ENCODE measurements at places on chromosomes 3 and 15.

- DNase-seq = no peak
Observed at GRCh38 chr3:88574146-88574545, 424.4 kb downstream of the C3orf38 start.

DNA sequence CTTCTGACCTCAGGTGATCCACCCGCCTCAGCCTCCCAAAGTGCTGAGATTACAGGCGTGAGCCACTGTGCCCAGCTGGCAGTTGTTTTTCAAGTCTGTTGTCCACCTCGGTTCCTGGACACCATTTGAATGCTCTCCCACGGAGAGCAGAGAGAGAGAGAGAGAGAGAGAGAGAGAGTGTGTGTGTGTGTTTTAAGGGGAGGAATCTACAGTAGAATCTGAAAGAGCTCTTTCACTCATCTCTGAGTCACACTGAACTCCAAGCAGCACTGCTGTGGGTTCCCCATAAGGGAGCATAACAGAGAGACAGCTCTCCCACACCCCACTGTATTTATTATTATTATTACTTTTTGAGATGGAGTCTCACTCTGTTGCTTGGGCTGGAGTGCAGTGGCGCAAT, 156.6 kb downstream of the RPLP1 start:
- no peak for DNase-seq

DNA sequence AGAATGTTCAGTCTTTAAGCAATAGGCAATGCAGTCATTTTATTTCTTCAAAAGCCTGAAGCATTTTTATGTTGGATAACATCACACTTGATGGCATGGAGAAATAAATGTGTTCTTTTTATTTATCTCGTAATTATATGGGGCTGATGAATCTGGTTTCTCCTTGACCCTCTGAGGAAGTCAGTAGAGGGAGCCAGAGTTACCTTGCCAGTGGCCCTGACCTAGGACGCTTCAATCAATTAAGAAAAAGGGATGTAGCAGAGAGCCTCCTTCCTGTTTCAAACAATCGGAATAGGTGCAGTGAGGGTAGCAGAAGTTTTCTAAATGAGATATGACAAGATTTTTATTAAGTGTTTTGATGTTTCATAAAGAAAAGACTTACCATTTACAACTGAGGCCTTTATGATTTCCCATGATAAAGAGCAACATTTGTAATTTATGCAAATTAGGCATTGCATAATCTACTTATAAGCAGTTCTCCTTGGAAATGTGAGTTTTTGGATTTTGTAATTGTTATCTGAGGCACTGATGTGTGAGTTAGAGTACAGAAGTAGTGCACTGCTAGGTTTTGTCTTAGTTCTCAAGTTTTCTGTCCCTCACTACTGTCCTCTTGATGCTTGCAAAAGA, 129.1 kb downstream of the RAP2B start:
- no peak for DNase-seq

GRCh38 chr3:153785901-153786300, 335.3 kb upstream of the ARHGEF26 start:
- DNase-seq = no peak

DNA sequence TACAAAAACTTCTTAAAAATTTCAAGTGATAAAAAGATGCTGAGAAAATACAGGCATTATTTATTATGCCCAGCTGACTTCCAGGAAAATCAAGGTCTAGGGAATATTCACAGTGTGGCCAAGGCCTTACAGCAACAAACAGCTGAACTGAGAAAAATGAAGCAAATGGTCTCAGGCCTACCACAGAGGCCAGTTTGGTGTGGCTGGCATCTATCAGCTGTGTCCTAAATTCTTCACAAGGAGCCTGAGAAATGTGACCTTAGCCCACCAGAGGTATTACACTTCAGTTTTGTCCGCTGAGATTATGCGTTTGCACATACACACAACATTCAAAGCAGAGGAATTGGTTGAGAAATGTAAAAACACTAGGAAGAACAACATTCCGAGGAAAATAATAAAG, 77.4 kb downstream of the ANP32A start:
- no peak for DNase-seq

DNA sequence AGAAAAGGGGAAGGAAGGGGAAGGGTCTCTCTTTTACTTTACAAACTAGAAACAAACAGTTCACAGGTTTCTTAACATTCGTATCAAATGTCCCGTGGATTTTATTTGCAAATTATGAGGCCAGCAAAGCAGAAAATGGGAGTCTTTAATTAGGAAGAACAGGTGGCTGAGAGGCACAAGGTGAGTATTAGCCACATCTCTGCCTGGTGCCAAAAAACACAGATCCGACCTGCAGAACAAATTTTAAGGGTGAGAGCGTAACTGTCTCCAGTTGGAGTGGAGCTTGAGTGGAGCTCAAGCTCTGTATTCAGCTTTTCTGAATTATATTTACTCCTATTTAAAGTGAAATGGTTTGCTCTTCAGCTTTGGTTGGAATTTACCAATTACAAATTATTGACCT, 1004.9 kb downstream of the FHIT start:
- no peak for DNase-seq

GRCh38 chr3:152298393-152299248, 29.9 kb downstream of the MBNL1 start:
- peak; percentile 25 for DNase-seq

DNA sequence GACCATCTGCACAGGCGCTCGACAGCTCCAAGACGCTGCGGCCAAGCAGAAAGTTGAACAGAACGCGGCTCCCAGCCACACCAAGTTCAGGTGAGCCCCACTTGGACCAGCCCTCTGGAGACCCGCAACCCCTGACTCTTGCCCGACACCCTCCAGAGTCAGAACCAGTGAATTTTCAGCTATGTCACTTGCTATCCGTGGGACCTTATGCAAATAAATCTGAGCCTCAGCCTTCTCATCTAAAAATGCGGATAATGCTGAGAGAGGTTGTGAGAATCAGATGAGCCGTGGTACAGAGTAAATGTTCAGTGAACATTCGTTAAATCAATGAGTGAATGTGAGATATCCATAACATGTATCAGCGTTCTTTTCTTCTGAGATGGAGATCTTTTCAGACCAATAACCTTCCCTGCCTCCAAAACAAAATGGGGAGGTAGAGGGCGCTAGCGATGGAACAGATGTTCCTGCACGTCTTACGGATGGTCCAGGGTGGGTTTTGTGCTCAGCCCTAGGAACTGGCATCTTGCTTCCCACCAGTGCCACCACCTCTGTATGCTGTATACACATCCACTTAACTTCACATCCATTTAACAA, 524 bp downstream of the MRPS11 start:
- DNase-seq = no peak

DNA sequence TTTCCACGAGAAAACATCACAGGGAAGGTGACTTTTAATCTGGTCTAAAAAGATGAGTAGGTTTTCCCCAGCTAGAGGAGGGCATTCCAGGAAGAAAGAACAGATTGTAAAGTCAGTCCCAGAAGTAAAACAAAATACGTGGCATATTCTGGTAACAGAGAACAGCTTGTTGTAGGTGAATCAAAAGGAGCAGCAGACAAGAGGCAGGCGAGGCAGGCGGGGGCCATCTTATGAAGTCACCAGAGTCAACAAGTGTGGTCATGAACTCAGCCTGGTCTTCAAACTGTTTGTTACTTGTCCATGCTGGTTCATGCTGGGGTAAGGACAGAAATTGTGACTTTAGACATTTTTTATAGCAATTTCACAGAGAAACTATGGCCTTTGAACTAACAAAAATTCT, 4.0 kb upstream of the POPDC2 start:
- no peak for DNase-seq

DNA sequence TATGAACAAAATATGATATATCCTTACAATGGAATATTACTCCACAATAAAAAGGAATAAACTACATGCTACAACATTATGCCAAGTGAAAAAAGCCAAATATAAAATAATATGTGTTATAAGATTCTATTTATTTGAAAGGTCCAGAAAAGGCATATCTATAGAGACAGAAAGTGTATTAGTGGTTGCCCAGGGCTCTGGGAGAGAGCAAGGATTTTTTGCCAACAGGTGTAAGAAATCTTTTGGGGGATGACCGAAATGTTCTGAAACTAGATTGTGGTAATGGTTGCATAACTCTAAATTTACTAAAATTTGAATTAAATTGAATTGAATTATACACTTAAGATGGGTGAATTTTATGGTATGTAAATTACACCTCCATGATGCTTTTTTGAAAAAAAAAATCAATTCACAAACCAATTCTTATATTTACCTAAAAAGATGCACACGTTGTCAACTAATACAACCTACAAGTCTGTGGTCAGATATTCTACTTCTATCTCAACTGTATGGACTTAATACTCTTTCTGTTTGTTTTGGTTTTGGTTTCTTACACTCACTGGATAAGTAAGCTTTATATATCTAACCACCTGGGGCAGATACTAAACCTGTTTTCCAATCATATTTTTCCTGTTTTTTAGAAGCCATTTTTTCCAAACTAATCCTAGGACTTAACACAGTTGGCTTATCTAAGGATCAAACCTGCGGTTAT, 75.8 kb downstream of the FBN1 start:
- DNase-seq = no peak

- DNase-seq = no peak
Observed at GRCh38 chr3:34583451-34583850, 785.0 kb downstream of the PDCD6IP start.

- no peak for DNase-seq
Observed at GRCh38 chr15:70508561-70509281, 254.6 kb downstream of the UACA start.

- DNase-seq = no peak
Observed at GRCh38 chr15:29612701-29613100, 209.6 kb downstream of the TJP1 start.

DNA sequence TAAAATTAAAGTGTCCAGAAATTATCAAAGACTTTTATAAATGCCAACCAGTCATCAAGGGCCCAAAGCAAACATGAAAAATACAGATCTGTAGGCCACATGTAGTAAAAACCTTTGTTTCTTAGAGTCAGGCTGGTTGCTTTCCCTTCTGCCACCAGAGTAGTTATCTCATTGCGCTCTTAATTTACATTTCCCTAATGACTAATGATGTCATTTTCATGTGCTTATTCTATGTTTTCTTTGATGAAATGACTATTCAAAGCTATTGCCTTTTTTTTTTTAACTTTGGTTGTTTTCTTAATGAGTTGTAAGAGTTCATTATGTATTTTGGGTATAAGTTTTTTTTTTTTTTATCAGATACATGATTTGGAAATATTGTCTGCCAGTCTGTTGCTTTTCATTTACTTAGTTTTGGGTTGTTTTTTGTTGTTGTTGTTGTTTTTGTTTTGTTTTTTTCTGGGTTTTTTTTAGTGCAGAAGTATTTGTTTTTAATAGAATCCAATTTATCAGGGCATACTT, 140.6 kb downstream of the HCN4 start:
- no peak for DNase-seq

GRCh38 chr3:12890610-12891390, 49.4 kb upstream of the RPL32 start:
- DNase-seq = no peak

- DNase-seq = no peak
Observed at GRCh38 chr3:156898296-156898880, 72.2 kb downstream of the LEKR1 start.

DNA sequence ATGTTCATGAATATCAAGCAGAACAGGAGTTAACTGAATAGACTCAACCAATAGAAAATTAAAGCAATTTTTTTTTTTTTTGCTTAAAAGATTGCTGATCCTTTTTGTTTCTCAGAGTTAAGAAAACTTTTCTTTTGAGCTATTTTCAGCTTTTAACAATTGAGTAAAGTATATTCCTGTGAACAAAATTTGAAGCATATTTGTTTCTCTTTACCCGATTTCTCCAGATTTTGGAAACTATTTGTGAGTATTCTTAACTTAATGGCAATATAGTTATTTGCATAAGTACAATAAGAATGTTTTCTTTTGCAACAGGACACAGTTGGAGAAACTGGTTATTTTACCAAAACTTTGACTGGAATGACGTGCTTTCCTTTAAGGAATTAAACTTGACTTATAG, 53.4 kb upstream of the C15orf39 start:
- no peak for DNase-seq

DNA sequence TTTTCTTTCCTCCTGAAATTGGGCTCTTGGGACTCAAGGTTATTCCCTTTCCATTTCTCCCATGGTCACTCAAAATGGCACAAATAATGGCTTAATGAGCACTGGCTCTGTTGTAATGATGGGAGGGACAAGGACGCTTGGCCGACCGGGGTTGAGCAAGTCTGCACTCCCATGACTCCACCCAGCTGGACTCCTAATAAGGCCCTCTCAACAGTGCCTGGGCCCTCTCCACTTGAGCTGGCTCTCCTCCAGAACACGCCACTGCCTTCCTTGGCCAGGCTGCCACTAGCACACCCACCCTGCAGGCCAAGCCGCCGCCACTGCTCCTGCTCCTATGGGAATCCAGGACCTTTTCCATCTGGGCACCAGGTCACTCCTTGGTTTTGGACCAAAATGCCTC, 42.3 kb downstream of the ADCY5 start:
- DNase-seq = no peak

DNA sequence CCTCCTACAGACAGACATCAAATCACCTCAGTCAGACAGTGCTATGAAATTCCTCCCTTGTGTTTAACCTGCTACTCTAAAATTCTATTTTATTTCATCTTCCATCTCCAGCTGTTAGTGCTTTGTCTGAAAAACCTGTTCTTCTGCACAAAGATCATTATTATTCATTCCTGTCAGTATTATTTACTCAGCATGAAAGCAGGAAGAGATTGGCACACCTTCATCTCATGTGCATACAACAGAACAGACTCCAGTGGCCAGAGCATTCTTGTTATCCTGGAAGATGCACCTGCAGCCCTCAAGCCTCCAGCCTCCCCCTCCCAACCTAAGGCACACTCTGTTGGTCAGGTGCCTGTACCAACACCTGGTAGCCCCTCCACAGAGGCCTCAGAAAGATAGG, 1.8 kb upstream of the ROPN1B start:
- no peak for DNase-seq

DNA sequence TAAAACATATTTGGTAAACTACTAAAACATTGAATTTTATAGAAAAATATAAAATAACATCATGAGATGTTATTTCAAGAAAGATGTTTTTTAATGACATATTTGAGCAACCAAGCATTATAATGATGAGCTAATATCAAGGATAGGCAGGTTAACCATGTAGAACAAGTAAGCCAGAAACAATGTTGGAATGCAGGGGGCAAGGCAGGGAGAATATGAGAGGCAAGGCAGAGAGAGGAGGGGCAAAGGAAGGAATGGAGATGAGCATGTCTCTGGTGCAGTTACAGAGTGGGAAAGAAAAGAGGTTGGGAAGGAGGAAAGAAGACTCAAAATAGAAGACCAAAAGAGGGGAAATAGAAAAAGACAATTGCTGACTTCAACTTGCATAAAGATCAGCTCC, 390.4 kb downstream of the MCTP2 start:
- no peak for DNase-seq

- DNase-seq = no peak
Observed at GRCh38 chr3:71238355-71238757, 345.2 kb downstream of the FOXP1 start.

DNA sequence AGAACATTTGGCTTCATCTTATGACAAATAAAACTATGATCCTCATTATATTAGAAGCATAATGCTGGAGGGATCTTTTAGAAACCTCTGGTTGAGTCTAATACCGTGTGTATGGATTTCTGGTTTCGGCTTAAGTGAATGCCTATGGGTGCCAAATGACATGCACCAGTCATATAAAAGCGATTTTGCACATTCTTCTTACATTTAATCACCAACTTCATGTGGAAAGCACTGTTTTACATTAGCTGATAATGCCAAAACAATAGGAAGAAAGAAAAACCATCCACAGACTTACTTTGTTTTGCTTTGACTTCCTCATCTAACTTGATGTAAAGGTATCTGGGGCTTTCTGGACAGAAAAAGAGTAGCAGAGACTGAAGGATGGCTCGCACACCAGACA, 20.9 kb downstream of the SLC2A2 start:
- no peak for DNase-seq
